ENCODE measurements at places on chromosomes 16 and 17.

- peak; percentile 99 for DNase-seq
Measured at GRCh38 chr16:67884684-67885083, at the start of gene NRN1L. Gene NRN1L, plus strand, starts transcription at chr16:67884885. Its CDS starts 19 bp downstream, at chr16:67884904.

DNA sequence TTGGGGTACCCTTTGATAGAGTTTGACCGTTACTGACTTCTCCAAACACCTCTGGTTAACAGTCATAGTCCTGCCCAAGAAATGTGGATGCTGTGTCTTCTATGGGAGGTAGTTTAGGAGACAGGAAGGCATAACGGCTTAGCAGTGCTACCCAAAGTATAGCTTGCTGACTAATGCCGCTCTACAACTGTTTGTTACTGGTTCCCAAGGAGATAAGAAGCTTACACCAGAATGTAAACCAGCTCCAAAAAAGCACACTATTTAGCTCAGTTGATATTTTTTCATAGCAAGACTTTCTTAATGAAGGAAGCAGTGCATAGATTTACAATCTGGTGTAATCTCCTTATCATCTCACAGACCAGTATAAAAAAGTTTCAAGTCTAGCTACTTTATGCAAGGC is 95.7 kb downstream of the HS3ST3B1 start:
- DNase-seq = no peak

DNA sequence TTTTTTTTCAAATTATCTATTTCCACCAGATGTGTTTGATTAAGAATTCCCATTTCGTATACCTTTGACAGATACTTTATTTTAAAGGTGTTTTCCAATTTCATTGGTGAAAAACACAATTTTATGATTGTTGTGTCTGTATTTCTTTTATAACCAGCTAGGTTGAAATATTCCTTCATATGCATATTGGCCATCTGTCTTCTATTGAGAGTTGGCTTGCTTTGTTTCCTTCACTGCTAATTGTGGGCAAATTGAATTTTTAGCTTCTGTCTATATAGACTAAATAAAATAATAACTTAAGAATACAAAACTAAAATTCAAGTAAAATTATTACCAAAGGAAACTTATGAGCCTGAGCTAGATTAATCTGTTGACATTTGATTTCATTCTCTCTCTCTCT is 1.2 kb upstream of the KRTAP3-3 start:
- DNase-seq = no peak

- no peak for DNase-seq
Measured at GRCh38 chr17:80786887-80787286, 204.8 kb upstream of the CHMP6 start.

GRCh38 chr17:49290690-49291359 is 60.2 kb upstream of the PHOSPHO1 start:
- DNase-seq = peak; percentile 50

DNA sequence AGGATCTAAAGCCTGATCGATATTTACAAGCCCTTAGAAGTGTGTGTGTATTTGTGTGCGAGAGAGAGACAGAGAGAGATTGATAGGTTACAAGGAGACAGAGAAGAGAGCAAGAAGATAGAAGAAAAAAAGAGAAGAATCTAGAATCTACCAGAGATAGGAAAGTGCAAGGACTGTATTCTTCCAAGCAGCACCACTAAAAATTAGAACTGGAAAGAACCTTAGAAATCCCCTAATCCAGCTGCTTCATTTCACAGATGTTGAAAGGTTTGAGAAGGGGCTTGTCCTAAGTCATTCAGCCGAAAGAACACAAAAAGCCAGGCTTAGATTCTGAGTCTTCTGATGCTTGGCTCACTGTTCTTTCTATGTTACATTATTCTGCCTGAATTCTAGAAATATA is 92.2 kb downstream of the HS3ST3A1 start:
- no peak for DNase-seq

DNA sequence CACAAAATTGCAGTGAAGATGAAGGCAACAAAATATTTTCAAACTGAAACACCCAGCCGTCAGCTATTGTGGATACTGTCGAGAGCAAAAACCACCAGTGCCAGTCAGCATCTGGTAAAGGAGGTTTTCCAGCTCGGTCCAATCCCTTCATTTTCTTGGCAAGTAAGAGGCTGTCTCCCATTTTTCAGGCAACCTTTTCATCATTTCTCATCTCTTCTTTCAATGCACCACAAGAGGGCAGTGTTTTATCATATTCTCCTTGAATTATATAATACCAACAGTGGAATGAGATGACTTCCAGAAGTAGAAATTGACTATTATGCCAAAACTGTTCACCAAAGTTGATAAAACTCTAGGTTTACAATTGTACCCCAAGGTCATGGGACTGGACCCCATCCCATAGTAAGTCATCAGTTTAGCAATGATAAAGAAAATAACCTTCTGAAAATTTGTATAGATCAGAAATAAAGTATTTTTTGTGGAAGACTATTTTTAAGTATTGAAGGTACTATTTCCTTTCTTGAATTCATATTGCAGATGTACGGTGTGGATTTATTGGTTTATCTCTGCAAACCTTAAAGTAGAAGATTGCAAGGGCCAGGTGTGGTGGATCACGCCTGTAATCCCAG is 16.8 kb downstream of the NQO1 start:
- DNase-seq = peak; percentile 54

DNA sequence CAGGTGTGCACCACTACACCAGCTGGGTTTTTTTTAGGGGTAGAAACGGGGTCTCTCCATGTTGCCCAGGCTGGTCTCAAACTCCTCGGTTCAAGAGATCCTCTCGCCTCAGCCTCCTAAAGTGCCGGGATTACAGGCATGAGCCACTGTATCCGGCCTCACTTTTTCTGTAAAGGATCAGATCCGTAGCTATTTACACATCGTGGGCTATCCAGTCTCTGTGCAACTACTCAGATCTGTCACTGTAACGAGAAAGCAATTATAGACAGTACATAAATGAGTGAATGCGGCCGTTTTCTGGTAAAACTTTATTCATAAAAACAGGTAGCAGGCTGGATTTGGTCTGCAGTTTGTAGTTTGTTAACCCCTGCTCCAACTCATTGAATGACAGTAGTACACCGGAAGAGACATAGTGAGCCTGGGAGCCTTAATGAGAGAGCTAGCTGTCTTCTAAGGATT is 44.5 kb downstream of the VMP1 start:
- no peak for DNase-seq

DNA sequence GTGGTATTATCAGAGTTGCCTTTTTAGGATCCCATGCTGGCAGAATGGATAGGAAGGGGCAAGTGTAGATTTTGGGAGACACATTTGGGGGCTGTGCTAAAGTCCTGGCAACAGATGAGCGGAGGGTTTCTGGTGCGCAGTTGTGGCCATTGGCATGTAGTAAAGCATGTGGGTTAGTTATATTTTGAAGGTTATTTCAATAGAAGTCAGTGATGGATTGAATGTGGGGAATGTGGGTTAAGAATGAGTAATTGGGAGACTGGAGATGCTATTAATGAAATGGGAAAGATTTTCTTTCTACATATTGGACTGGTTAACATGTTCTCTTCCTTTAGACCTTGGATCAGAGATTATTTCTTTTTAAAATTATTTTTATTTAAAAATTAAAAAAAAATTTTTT is 10.0 kb downstream of the DUS2 start:
- no peak for DNase-seq

DNA sequence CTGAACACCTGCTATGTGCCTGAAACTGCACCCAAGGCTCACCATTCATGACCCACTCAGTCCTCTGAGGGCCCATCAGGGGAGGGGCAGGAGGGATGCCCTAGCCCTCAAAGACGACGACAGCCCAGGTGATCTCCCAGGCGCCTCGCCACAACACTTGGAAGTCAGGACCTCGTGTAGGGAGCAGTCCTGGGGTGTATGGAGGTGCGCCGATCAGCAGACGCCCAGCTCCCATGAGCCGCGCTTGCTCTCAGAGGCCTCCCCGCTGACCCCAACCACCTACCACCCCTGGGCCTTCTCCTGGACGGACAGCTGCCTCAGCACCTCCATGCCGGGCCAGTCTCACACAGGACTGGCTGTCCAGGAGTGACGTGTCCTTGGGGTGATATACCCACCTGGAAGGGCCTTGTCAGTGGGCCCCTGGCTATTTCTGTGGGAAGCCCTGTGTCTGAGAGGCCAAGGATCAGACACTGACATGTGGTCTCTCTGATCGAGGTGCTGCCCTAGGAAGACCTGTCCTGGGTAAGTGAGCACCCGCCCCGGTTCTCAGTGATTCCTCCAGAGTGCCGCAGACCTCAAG is 26.7 kb downstream of the KDM8 start:
- peak; percentile 27 for DNase-seq

DNA sequence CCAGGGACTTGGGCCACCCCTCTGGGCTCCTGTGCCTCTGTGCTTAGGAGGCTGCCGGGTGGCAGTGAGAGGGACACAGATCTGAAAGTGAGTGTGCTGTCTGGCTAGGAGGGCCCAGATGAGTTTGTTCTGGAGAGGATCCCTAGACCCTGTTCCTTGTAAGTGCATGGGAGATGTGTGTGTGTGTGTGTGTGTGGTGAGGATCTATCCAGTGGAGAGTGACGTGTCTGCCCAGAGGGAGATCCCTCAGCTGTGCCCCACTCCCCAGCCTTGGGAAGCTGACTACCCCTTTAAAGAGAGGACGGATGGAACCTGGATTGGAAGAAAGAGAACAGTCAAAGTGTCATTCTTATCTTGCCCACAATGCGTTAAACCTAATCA is 25.5 kb upstream of the CDC42EP4 start:
- DNase-seq = peak; percentile 36

DNA sequence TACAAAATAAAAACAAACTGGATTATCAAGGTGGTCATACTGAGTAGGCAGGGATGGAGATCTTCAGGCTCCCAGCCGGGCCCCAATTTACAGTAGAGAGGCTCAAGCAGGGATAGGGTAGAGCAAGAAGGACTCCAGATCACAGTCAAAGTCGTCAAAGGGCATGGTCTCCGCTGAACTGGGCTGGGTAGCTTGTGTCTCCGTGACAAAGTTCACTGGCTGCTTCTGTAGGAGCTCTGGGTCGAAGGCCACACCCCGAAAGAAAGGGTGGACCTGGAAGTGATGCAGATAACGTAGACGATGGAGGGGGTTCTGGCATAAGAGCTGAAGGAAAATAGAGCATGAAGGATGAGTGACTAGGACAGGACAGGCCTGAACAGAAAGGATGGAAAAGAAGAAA is 3.6 kb downstream of the RSKR start:
- DNase-seq = no peak

DNA sequence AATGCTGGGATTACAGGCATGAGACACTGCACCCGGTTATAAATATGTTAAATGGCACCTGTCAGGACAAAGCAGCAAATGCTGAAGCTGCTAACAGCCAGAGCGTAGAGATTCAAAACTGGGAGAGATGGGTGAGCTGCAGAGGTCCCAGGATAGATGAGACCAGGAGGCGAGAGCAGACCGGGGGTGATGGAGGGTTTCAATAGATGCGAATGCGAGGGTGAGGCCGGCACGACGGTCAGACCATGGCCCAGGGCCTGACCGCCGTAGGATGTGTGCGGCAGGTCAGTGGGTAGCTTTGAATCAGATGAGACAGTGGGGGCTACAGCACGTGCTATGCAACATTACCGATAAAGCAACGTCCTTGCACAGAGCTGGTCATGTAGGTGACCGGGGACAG is 14.3 kb downstream of the CCDC40 start:
- DNase-seq = no peak

- no peak for DNase-seq
Measured at GRCh38 chr16:81900456-81900855, 110.8 kb downstream of the SDR42E1 start.

GRCh38 chr17:45578516-45579455 is 88.3 kb upstream of the PLEKHM1 start:
- DNase-seq = peak; percentile 9

DNA sequence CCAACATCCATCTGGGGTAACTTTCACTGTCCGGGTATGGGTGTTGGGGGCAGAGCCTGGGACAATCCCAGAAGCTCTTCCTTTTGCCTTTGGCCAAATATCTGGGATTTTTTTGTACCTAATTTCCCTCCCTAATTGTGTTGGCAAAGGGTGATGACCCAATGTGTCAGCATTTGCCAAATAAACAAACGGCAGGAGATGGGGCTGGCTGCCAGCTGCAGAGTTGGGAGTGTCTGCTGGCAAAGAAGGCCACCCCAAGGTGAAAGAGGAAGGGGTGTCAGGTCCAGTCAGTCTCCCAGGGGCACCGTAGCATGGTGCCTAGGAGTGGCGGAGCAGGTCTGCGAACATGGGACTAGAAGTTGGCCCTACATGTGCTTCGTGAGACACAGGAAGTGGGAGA is 73.0 kb downstream of the SLC6A2 start:
- DNase-seq = no peak

- DNase-seq = no peak
Measured at GRCh38 chr16:2183671-2184070, 12.7 kb downstream of the CASKIN1 start.

- DNase-seq = no peak
Measured at GRCh38 chr16:24741862-24742261, 12.4 kb downstream of the TNRC6A start.

DNA sequence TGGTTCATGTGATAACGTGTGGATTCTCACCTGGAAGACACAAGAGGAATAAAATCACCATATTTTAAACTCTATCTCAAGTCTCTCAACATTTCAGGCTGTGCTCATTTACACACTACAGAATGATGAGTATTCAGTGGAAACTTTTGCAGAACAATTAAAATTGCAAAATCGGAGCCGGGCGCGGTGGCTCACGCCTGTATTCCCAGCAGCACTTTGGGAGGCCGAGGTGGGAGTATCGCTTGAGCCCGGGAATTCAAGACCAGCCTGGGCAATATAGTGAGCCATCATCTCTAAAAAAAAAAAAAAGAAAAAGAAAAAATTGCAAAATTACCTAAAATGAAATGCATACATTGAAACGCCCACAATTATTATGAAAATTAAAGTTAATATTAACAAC is 825.9 kb downstream of the KCNJ18 start:
- DNase-seq = no peak

DNA sequence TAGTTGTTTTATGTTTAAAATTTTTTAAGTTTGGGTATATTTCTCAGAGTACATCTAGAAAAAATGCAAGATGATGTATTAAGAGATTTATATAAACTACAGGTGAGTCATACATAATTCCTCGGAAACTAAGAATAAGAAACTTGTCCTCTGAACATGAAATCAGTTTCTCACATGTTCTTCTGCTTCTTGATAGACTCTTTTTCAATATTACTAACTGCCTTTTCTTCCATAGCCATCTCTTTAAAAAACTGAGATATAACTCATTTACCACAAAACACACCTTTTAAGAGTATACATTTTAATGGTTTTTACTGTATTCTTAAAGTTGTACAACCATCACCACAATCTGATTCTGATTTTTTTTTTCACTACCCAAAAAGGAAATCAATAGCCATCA is 238.4 kb upstream of the AXIN2 start:
- no peak for DNase-seq

GRCh38 chr16:79863128-79864031 is 262.8 kb upstream of the MAF start:
- no peak for DNase-seq

DNA sequence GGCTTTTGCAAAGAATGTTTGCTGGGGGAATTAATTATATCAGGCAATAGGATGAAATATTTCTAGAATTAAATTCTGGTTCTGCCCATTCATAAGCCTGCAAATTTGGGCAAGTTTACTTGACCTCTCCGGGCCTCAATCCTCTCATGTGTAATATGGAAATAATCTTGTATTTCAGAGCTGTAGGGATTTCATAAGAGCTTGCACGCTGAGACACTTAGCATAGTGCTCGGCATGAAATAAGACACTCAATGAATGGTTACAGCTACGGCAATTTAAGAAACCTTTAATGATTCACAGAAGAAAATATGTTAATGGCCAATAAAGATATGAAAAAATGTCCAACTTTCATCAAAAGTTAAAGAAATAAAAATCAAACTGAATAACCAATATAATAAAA is 40.6 kb upstream of the PITPNM3 start:
- no peak for DNase-seq
